ENCODE measurements at places on chromosomes 4 and X.

DNA sequence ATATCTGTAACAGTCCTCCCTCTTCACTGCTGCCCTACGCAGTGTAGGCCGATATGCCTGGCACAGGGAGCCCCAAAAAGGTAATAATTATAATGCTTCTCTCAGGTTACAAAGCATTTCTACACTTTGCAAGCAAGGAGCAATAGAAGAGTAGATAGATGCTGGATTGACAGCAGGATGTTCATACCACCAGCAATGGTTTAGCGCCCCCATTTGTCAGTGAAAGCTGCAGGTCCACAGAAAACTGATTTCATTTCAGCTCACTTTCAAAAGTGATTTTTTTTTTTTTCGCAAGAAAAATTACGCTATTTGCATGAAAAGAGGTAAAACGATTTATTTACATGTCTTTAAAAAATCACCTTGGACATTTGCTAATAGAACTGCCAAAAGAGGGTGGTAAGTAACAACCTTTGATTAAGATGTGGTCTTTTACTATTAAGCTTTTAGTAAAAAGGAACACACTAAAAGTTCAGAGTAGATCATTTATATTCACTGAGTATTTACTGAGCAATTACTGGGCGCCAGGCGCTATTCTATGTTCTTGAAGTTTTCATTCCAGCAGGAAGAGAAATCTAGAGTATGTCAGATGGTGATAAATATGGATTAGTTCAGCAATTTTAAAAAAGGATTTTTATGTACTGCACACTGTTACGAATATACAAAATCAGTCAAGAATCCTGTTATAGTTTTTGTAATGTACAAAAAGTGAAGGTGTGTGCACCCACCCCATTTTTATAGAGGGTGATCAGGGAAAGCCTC is 34.4 kb downstream of the HPF1 start:
- no peak for DNase-seq

DNA sequence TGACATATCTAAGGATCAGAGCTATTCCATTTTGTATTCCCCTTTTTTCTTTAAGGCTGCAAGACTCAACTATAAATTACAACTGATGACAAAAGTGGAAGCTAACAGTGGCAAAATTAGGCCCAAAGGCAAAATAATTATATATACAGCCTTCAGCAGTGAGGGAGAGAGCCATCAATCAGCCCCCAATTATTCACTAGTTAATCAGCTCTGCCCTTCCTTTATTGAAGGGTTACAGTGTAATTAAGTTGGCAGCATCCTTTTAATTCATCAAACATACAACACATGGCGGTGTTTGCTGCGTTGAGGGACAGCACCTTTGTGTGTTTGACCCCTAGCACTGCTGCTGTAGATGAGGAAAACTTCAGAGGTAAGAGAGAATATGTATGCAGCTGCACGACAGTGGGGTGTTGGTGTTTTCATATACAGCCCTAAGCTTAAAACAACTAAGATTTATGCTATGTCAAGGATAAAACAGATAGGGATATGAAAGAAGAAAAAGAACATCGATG is 973.9 kb upstream of the POU3F4 start:
- DNase-seq: no peak

- DNase-seq: no peak
Observed at GRCh38 chr4:10298681-10299080, 158.5 kb downstream of the ZNF518B start.

DNA sequence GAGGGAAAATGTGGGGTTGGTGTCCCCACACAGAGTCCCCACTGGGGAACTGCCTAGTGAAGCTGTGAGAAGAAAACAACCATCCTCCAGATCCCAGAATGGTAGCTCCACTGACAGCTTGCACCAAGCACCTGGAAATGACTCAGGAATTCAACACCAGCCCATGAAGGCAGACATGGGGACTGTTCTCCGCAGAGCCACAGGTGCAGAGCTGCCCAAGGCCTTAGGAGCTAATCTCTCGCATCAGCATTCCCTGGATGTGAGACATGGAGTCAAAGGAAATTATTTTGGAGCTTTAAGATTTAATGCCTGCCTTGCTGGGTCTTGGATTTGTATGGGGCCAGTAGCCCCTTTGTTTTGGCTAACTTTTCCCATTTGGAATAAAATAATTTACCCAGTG is 367.9 kb downstream of the FAM133A start:
- DNase-seq: no peak

DNA sequence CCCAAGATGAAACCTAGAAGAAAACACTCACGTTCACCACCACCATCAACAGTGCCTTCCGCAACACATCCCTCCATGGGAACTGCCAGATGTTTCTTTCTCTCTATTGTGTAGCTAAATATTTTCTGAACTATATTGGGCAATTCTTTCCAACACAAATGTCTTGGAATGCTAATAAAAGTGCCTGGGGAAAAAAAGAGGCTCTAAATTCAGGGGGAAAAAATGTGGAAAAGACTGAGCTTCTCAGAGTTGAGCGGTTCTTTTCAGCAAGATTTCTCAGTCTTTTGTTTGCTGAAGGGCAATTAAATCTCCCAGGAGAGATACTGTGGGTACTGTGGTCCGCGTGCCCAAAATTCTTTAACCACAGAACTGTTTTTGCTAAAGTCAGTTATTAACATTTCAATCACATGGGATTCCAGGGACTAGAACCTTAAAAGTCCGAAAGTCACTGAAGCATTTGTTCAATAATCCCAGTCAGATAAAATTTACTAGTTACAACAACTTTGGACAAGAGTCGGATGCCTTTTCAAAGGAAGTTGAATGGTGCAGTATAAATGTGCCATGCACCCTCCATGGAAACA is 51.9 kb upstream of the DHRSX start:
- no peak for DNase-seq

DNA sequence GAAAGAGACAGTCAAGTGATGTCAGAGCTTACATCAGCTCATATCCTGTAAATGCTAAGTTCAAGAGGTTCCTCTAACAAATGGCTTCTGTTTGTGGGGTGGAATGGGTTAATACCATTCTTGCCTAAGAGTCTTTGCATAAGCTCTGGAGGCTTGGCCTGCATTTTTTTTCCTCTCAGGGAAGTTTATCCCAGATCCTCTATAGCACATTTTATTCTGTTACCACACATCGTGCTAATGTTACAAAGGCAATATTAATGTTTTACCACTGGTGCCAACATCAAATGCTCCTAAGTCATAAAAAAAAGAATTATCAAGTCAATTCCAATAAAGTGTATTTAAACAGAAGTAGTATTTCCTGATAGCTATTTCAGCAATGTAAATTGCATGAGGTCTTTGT is 2.9 kb upstream of the ADH6 start:
- DNase-seq: no peak

GRCh38 chrX:24235084-24235710 is 78.7 kb downstream of the SUPT20HL2 start:
- no peak for DNase-seq

- no peak for DNase-seq
Observed at GRCh38 chrX:154805696-154806091, 409 bp upstream of the MPP1 start.

- no peak for DNase-seq
Observed at GRCh38 chrX:725971-726370, 95.4 kb downstream of the SHOX start.

GRCh38 chr4:25370242-25370641 is 6.8 kb upstream of the ANAPC4 start:
- DNase-seq: no peak

- DNase-seq: no peak
Observed at GRCh38 chr4:8156617-8157016, 2.0 kb downstream of the ABLIM2 start.

- no peak for DNase-seq
Observed at GRCh38 chrX:53122013-53122412, 28.1 kb downstream of the KANTR start.

- no peak for DNase-seq
Observed at GRCh38 chr4:61638591-61638990, 438.5 kb downstream of the ADGRL3 start.

DNA sequence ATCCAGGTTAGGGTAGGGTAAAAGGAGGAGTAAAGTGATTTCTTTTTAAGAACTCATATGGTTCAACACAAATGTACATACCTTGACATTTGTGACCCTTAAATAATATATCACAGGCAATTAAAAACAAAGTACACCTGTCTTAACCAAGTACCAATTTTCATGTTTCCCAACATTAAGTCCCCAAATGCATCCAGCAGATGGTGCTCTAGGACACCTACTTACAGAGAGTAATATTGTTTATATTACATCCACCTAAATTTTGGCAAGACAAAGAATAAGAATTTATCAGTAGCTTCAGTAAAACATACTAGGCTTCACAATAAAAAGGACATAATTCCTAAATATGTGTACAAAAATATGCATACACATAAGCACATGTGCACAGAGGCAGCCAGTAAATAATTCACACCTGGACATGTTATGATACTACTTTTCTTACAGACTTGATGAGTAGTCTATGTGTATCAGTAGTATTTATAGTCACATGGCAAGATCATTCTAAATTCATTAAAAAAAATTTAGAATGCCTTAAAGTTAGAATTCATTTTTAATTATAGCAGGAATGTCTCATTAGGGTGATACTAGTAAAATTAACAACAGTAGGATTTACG is 219.7 kb downstream of the DCLK2 start:
- no peak for DNase-seq

DNA sequence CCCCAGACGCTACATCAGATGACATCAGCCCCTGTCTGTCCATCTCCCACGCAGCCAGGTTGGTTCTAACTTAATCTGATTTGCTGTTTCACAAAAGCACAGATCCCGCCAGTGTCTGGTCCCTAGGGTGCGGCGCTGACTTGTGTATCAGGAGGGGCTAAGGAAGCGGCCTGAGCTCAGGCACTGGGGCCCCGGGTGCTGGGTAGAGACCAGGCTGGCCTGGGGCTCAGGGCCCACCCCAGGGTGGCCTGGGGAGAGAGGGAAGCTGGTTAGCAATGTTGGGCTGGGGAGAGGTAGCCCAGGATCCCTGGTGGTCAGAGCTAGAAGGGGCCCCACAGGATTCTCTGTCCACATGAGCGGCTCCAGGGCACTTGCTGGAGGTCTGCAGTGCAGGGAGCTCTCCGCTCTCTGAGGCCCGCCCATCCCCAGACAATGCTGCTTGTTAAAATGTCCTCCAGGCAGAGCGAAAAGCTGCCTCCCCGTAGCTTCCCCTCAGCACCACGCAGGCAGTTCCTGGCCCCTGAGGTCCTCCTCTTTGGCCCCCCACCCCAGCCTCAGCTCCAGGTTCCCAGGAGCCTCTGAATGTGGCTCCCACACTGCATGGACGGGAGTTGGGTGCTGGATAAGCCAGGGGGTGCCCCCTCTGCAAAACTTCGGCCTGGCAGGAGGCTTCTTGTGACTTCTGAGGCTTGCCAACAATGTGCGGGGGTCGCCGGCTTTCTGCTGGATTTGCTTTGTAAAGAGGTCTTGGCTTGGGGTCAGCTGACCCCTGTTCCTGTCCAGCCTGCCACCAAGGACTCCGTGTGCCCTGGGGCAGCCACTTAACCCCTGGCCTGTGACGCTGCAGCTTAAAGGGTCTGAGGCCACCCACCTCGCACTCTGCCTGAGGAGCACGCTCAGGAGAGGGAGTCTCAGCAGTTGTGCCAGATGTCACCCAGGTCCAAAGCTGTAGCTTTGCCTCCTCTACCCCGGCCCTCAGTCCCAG is 112.9 kb downstream of the CPZ start:
- no peak for DNase-seq

GRCh38 chrX:53028678-53029077 is 19.9 kb upstream of the GPR173 start:
- no peak for DNase-seq

DNA sequence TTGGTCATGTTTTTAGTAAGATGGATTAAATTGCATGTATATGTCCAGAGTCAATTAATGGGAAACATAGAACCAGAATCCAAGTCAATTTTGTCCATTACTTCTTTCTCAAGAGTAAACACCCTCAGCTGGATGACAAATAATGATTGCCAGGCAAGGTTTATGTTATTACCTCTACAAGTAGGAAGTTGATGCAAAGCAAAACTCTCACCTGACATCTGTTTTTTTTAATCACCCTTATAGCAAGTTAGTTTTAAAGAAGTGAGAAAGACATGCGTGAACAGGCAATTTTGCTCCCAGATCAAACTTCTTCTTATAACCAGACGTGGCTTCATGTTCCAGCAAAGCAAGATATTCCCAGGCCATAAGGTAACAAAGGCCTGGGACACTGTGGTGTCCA is 348.5 kb upstream of the FTHL17 start:
- DNase-seq: no peak

DNA sequence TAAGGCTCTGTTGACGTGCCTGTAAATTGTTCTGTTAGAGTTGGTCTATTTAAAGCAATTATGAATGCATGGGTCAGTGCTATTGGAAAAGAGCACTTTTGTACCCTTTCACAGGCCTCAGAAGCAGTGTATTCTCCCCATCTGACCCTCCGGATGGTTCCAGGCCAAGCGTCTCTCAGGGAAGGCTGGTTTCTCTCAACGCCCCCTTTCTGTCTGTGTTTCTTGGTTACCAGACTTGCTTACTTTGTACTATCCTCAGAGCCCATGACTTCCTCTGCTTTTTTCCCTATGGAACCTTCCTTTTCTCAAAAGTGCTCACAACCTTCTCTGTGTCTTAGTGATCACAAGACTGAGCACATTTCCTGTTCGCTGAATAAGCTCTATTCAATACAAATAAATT is 559.3 kb upstream of the ZFP42 start:
- no peak for DNase-seq

- no peak for DNase-seq
Observed at GRCh38 chr4:60155088-60155487, 1045.0 kb upstream of the ADGRL3 start.

DNA sequence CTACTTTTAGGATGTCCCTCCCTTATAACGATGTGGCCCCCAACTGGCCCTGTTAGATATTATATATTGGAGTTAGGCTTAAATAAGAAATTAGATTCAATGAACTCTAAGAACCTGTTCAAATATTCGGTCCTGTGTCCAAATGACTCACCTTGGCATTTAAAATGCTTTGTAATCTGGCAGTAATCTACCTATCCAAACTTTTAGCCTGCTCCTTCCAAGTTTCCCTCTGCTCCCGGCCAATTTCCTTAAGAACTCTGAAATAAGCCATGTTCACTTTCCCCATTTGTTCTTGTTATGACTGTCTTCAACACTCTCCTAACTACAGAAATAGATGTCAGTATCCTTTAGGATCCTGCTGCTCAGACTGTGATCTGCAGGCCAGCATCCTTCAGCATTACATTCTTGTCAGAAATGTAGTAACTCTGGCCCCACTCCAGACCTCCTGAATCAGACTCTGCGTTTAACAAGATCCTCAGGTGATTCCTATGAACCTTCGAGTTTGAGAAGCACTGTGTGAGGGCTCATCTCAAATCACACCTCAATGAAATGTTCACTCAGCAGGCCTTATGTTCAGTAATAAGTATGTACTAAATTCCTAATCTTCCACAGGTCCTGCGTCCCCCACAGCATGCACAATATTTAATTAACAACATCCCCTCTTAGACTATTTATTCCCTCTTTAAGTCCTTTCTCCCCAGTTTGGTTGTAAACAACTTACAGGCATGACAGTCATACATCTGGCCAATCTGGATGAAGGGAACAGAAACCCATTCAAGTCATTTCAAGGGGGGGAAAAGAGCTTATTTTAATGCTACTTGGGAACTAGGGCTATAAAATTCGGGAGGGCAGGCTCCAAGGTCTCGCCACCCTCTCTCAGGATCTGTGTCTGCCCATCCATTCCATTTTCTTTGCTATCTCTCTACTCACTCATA is 3.0 kb downstream of the ATP8A1 start:
- no peak for DNase-seq

- DNase-seq: no peak
Observed at GRCh38 chrX:35868501-35868900, 51.0 kb upstream of the CFAP47 start.

GRCh38 chr4:40856840-40857362 is 107.1 kb downstream of the NSUN7 start:
- DNase-seq: peak; percentile 59

- DNase-seq: peak; percentile 29
Observed at GRCh38 chr4:26860922-26861433, 337 bp downstream of the STIM2 start.
